ENCODE measurements at places on chromosomes 3 and 15.

DNA sequence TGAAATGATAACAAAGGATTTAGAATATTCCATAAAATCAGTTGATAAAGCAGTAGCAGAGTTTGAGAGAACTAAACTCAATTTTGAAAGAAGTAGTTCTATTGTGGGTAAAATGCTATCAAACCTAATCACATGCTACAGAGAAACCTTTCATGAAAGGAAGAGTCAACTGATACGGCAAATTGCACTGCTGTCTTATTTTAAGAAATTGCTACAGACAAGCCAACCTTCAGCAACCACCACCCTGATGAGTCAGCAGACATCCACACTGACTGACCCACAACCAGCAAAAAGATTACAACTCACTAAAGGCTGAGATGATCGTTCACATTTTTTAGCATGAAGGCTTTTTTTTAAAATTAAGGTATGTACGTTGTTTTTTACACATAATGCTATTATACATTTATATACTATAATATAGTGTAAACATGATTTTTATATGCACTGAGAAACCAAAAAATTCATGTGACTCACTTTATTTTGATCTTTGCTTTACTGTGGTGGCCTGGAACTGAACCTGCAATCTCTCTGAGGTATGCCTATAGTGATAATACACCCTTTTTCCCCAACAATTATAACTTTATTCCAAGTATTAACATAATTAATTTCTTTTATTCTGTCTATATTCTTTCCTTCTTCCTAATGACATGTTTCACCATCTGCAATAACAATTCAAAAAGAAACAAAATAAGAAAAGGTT, 109.9 kb downstream of the TBC1D5 start:
- DNase-seq = no peak

- no peak for DNase-seq
Measured at GRCh38 chr3:64390893-64391292, 165.6 kb upstream of the PRICKLE2 start.

DNA sequence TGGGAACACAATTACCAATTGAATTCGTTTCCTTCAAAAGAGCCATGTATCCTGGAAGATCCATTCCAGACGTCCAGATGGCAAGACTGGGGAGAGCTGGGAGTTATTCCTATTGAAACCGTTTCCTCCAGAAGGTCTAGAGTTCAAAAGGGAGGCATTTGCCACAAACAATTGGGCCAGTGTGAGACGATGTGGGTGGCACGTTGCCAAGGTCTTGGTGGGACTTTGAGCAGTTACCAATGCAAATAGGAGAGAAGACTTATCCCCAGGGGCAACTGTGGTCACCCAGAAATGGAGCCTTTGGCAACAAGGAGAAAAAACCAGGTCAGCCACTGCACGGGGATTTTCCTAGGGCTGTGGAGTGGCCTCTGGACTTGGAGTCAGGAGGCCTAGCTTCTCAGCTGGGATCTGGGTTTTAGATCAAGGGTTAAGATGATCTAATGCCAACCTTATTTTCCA, 29.6 kb upstream of the TLE3 start:
- DNase-seq = no peak

DNA sequence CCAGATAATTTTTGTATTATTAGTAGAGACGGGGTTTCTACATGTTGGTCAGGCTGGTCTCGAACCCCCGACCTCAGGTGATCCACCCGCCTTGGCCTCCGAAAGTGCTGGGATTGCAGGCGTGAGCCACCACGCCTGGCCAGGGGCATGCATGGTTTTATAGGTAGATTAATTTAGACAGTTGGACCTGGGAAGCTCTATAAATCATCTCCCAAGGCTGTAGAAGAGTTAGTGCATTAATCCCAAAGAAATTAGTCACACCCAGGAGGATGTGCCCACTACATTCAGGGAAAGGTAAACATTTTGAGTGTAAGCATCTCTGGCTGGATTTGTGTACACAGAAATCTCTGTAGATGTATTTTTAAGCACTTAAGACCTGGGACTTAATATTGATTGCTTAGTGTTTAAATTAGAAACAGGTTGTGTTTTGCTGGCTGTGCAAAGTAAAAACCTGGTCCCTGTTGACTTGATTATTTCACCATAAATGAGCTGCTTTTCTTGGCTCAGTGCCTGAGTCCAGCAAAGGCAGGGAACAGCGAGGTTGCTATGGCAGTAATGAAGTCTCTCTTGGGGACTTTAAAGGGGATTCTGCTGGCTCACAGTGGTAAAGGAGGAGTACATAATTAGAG, 19.2 kb downstream of the EXOSC7 start:
- DNase-seq = no peak

- no peak for DNase-seq
Measured at GRCh38 chr3:115836944-115837343, 213.6 kb downstream of the GAP43 start.

GRCh38 chr3:52190294-52191074, 7.5 kb upstream of the ALAS1 start:
- DNase-seq = no peak

DNA sequence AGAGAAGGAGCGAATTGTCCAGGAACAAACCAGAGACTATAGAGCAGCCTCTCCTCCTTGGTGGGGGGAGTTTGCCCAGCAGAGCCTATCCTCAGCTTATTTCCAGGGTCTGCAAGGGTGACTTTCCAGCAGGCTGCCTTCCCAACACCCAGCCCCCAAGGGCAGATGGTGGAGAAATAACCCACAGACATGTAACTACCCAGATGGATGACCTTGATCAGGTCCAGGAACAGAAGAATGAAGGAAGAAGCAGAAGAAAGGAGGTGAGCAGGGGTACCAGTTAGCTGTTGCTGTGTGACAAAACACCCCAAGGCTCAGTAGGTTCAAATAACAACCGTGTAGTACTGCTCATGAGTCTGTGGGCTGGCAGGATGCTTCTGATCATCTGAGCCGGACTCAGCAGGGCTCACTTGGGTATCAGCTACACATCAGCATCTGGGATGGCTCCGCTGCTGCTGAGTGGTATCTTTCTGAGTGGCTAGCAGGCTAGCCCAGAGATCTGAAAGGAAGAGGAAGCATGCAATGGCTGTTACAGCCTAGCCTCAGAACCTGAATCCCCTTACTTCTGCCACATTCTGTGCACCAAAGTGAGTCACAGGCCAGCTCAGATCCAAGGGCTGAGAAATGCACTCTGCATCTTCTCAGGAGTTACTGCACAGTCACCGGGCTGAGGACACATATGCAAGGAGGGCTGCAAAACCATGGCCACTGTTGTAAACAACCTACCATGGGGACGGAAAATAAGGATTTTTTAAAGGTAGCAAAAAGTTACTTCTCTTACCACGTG, 22.2 kb upstream of the TXNRD3 start:
- DNase-seq = no peak

- DNase-seq = peak; percentile 18
Measured at GRCh38 chr3:61563313-61564271, 2.2 kb downstream of the PTPRG start.

DNA sequence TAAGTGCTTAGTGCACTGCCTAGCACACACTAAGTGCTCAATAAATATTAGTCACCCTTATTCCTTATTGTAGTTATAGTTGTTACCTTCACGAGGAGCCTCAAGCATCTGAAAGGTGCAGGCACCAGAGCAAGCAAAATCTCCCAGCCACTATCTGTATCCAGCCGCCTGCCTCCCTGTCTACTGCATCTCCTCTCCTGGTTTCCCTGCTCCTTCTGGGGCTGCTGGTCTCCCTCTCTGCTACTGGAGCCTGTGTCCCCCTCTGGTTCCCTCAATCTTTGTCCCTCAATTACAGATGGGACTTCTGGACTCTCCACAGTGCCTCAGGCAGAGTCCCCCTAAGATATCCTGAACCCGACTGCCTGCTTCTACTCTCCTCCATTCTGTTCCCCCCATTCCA, 18.8 kb downstream of the MYL3 start:
- DNase-seq = no peak

DNA sequence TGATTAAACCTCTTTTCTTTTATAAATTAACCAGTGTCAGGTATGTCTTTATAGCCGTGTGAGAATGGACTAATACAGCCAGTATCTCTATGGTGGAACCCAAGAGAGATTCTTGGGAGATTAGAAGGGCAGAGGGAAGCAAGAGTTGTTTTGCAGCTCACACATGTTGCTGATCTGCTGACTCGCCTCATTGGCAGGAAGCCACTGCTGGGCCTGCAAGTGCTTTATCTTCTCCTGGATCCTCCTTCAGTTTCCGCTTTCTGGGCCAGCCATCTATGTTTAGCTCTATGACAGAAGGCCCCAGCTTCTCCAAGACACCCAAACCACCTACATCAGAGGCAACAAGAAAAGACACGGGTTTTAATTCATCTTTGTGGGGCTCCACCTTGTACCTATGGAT, 23.4 kb upstream of the GALNT15 start:
- DNase-seq = no peak

DNA sequence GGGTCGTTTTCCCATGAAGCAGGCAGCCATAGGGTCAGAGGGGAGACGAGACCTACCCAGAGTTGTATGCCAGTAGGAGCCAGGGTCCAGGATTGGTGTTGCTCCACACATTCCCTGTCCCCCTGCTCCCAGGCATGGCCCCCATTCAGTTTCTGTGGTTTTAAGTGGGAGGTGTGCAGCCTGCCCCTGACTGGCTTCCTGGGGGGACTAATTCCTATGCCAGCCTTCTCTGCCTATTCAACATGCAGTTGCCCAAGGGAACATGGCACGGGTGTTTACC, 126.3 kb downstream of the EEFSEC start:
- no peak for DNase-seq

GRCh38 chr3:195877136-195877715, 31.1 kb downstream of the TNK2 start:
- DNase-seq = no peak

DNA sequence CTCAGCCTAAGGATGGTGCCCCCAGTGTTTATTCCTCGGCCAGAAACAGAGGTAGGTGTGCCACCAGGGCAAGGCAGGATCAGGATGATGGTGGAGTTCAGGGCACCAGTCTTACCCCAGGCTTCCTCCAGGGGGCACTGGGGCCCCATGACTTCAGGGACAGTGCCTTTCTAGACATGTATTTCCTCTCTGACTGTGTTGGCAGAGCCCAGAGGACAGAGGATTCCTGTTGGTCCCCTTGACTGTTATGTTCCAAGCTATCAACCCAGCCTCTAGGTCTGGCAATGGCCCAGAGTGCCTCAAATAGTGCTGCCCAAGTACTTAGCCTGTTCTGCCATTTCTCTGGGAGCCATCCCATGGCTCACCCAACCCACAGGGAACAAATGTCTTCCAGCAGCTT, 2.8 kb downstream of the HEMK1 start:
- peak; percentile 76 for DNase-seq

DNA sequence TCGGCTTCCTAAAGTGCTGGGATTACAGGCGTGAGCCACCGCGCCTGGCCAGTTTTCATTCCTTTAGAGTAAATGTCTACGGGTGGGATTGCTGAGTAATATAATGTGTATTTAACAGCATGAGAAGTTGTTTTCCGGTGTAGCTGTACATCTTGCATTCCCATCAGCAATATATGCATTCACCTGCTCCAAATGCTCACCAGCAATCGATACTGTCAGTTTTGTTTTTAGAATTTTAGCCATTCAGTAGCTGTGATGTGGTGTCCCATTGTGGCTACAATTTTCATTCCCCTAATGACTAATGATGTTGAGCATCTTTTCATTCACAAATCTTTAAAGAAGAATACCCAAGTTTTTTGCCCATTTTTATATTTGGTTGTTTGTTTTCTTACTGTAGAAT, 134.8 kb upstream of the RGMA start:
- no peak for DNase-seq

DNA sequence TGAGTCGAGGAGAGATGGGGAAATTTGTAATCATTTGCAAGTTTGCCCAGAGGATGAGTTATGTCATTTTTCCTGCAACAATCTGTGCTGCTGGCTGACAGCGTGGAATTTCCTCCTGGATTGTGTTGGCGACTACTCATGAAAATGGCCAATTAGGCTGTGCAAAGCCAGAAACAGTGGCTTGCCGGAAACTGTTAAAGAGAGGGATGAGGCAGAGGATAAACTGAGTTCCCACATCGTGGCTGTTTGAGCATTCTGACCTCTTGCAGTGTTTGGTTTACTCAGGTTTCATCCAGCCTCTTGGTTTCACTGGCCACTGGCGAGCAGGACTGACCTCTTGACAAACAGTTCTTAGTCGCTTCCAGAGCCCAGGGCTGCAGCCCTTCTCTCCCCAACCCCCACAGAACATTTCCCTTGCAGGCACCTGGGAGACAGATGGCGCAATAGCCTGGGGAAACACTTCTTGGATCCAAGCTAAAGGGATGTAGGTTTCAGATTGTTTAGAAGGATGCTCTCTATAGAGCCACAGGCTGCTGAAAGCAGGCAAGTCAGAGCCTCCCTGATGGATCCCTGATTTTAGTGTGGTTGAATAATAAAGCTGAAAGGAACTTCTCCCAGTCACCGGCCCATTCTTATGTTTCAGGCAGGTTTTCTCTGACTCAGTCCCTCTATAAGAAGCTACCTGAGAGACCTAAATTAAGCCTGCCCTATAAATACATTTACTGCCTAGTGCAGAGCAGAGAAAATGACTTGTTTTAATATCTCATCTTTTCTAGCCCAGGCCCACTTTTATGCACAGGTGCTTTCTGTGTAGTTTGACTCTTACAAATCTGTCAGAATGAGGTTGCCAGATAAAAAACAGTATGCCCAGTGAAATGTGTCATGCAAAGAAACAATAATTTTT, 92.8 kb upstream of the UBE2E1 start:
- DNase-seq = peak; percentile 74

DNA sequence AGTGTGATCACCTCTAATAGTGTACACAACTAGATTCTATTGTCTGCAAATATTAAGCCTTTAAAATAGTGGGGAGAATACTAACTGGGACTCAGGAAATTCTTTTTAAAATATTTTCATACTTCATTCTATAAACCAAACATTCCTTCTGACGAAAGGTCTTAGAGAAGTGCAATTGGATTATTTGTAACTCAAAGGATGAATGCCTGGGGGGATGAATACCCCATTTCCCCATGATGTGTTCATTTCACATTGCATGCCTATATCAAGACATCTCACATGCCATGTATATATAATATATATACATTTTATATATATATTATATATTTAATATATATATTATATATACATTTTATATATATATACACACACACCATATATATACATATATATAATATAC, 189.9 kb downstream of the VGLL3 start:
- DNase-seq = no peak

DNA sequence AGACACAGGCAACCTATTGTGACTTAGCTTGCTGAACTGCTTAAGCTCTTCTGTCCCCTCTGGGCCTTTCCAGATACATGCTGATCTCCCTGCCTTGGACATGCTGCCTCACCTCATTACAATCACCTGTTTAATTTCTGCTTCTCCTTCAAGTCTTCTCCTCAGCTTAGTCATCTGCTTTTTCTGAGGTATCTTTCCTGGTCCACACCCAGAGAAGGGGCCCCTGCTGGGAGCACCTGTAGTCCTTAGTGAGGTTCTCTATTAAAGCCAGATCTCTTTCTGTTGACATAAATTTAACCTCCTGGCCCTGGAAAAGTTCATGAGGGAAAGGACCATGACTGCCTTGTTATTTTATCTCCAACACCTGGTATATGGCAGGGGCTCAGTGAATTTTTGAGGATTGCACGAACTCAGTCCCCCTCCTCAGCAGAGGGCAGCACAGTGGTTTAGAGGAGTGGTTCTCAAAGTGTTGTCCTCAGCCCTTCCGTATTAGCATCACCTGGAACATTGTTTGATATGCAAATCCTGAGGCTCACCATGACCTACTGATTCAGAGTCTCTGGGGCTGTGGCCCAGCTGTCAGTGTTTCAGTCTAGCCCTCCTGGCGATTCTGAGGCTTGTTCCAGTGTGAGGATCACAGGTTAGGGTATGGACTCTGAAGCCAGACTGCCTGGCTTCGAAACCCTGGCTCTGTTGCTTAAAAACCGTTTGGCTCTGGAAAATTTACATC, 12.7 kb downstream of the COL6A6 start:
- DNase-seq = no peak
